ENCODE measurements at places on chromosomes 11 and 22.

DNA sequence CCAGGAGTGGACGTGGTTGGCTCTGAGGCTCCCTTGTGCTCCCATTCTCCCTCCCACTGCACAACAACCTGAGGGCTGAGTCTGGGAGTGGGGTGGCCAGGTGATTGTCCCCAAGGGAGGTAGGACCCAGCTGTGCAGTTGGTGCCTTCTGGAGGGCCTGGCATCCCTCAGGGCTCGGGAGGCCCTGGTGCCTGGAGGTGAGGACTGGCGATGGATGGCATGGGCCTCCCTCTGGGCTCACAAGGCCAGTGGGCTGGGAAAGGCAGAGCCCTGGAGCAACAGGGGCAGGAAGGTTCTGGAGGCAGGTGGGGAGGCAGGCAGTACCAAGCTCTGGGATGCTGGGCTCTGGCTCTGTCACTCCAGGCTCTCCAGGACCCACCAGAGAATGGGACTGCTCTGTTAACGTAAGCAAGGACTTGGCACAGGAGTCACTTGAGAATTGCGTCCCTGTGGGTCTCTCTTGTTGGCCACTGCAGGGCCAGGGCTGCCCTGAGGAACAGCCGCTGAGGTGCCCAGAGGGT, 114.2 kb downstream of the KCNQ1OT1 start:
- DNase-seq: no peak

GRCh38 chr11:46493791-46494190, 100.0 kb downstream of the AMBRA1 start:
- no peak for DNase-seq

DNA sequence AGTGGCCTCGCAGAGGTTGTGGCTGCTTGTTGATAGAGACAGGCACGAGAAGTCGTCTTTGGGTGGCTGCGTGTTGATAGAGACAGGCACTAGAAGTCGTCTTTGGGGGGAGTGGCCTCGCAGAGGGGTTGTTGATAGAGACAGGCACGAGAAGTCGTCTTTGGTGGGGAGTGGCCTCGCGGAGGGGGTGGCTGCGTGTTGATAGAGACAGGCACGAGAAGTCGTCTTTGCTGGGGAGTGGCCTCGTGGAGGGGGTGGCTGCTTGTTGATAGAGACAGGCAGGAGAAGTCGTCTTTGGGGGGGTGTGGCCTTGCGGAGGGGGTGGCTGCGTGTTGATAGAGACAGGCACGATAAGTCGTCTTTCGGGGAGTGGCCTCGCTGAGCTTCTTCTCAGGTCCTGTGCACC, 328.8 kb downstream of the TBC1D22A start:
- DNase-seq: no peak

- DNase-seq: no peak
Observed at GRCh38 chr11:113315811-113316210, 1.4 kb downstream of the TTC12 start.
